Esophagus muscularis mucosa (tissue), 4 donors: ENCODE measurements at places on chromosomes 1 and 21. TPM values are rescaled to one million over a fixed set of nuclear protein-coding genes. Genes with fewer than 3 reads are reported as not detected.

DNA sequence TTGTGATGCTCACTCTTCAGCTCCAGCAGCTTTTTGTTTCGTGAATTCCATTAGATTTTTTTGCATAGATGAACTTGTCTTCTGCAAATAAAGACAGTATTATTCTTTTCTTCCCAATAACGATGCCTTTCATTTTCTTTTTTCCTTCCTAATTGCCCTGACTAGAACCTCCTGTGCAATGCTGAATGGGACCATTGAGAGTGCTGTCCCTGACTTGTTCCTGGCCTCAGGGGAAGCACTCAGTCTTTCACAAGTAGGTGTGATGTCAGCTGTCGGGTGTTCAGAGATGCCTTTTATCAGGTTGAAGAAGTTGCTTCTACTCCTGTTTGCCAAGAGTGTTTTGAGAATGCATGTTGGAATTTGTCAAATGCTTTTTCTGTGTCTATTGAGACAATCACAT, 64.3 kb upstream of the ADARB1 start:
- no peak for DNase-seq

DNA sequence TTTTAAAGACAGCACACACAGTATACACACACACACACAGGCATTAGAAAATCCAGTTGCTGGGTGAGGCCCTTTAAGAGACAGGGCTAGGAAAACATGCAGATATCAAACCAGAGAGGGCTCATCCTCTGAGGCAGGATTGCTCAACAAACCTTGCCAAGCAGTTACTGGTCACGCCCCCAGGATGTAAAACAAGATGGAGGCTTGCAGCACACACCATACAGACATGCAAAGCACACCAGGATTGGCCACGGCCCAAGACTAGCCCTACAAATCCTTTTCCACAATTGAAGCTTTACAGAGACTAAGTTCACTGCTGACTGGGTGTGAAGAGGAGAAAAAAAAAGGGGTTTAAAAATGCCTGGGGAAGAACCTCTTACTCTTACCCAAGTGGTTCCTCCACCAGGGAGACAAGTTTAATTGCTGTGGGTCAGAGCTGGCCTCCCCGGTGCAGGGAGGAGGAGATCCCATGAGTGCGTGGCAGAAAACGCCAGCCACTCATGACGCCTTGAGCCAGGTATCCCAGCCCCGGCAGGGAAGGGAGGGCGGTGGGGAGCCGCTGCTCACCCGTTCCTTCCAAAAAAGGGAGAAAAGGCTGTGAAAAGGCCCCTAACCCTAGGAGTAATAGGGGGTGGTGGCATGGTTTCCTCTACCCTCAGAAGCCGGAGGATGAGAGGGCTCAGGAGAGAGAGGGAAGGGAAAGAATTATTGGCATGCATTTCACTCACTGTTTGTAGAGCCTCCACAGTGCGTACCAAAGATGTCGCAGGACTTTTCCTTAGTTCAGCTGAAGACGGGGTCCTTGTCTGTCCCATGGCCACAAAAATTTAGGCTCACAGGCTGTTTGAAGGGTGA, 594.6 kb upstream of the ZP4 start:
- DNase-seq = no peak

GRCh38 chr1:28540651-28541050, 12.2 kb upstream of the TRNAU1AP start:
- DNase-seq = no peak

DNA sequence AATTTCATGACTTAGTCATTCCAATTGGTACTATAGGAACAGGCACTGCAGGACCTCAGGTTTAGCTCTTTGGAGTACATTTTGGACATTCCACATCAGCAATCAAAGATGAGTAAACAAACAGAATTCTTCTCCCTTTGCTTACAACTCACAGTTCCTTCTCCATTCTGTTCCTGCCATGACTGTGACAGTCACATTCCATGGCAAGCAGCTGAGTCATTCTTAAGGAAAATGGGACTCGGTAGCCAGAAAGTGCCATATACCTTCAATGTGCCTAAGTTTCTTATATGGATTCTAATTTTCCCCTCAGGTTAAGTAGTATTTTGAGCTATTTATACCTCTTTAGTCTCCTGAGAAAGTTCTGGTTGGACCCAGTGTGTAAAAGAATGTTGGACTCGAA, 25.6 kb downstream of the CRCT1 start:
- no peak for DNase-seq

- DNase-seq = no peak
Measured at GRCh38 chr1:171188388-171189266, 3.5 kb downstream of the FMO2 start.

DNA sequence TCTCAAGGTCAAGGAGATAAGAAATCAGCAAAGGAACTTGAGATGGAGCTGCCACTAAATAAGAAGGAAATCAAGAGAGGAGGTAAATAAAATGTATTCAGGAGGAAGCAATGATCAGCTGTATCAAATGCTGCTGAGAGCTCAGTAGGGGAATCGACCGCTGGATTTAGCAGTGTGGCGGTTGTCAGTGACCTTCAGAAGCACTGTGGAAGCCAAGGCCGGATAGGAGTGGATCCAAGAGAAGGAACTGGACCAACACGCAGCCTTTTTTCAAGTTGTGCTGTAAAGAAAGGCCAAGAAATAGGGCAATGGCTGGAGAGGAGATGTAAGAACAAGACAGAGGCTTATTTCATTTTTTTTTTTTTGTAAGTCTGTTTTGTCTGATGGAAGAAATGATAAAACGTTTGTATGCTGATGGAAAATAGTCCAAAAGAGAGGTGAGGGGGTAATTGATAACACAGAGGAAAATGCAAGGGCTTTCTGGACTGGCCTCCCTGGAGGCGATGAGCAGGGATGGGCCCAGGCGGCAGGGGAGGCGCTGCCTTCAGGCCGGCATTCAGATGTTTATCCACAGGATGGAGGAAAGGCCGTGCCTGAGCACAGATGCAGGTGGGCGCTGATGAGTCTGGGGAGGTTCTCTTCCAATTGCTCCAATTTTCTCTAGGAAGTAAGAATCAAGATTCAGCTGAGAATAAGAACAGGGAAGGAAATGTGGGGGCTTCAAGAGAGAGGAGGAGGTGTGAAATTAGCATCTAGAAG, 17.5 kb upstream of the FAM43B start:
- DNase-seq = no peak

DNA sequence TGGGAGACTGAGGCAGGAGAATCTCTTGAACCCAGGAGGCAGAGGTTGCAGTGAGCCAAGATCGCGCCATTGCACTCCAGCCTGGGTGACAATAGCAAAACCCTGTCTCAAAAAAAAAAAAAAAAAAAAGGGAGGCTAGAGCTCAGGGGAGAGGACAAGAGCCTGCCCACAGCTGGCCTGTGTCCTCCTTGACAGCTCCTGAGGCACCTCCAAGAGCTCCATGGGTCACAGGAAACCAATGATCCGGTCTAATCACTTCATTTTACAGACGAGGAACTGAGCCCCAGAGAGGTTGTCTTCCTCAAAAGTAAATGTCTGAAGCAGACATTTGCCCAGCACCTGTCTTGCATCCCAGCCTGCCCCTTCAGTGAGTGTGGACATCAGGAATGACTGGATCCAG, 49.4 kb downstream of the NID1 start:
- DNase-seq = no peak

GRCh38 chr1:211326528-211327345, at the start of gene TRAF5:
Gene TRAF5 (plus strand): TSS chr1:211326833. CDS start chr1:211353240, 26,407 bp downstream.
- DNase-seq = no peak

GRCh38 chr1:3410142-3410925, 44.1 kb upstream of the ARHGEF16 start:
- no peak for DNase-seq

DNA sequence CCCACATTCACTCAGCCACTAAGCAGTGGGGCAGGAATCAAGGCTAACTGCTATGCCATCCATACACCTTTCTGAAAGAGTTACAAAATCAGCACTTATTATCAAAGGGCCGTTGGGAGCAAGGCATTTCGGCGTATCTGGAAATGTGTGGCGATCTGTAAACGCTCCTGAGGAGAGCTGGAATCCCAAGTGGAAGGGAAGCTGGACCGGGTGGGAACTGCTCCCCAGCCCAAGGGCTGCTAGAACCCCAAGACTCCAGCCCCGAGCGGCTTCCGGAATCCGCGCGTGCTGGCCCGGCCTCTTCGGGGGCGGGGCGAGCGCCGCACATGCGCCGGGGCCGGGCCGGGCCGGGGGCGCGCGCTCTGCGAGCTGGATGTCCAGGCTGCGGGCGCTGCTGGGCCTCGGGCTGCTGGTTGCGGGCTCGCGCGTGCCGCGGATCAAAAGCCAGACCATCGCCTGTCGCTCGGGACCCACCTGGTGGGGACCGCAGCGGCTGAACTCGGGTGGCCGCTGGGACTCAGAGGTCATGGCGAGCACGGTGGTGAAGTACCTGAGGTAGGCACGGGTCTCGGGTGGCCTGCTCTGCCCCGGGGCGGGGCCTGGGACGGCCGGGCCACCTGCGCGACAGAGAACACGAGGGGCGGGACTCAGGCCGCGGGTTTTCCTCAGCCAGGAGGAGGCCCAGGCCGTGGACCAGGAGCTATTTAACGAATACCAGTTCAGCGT, at the start of gene NAXE:
NAXE (plus strand) TSS at position 345 of the 726 bp plus-strand sequence; CDS start at position 374, 29 bp downstream.
- DNase-seq = peak; percentile 93

GRCh38 chr1:109959974-109960744, 24.4 kb upstream of the AHCYL1 start:
- no peak for DNase-seq

DNA sequence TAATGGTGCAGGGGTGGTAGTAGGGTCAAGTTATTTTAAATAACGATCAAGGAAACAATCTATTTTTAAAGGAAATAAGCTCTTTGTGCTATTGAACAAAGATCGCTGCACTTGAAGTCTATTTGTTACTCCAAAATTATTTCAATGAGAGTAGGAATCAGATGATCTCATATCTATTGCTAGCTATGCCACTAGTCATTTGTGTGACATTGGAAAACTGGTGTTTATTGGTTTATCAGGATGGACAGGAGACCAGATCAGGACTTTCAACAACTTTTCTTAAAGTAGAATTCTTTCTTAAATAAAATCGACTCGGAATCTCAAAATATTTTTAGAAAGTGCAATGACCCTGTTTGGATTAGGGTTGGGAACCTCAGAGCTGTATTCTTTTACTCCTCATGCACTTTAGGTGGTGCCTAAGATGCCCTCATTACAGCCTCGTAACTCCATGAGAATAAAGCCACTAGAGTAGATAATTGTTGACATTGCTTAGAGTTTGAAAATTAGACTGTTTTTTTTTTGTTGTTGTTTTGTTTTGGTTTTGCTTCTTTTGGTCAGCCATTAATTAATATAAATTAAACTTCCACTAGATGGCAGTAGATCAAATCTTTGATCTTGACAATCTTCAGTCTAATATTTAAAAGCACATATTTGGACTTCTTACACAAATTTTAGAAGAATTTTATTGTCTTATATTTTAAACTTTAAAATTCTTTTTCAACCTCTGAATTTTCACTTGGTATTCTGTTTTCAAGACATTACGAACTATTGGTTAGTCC, 352.4 kb downstream of the USP25 start:
- no peak for DNase-seq

GRCh38 chr1:26574018-26574417, 44.5 kb downstream of the RPS6KA1 start:
- no peak for DNase-seq

- no peak for DNase-seq
Measured at GRCh38 chr1:57307392-57308170, 116.3 kb downstream of the DAB1 start.

GRCh38 chr1:179825206-179825605, 52.4 kb downstream of the TOR1AIP2 start:
- DNase-seq = no peak

DNA sequence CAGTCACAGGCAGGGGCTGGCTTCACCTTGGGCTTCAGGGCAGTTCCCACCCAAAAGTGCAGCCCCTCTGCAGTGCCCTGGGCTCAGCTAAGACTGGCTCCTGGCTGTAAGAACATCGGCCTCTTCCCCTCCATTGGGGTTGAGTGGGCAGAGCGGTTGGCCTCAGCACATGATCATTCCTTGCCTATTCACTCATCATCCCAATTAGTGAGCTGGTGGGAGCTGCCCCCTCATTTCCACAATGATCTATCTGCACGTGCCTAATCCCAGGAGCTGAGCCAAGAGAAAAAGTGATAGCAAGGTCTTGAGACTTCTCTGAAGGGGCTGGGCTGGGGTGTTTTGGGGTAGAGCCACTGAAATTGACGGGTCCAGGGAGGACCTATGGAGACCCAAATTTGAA, 133.6 kb downstream of the SYF2 start:
- no peak for DNase-seq

DNA sequence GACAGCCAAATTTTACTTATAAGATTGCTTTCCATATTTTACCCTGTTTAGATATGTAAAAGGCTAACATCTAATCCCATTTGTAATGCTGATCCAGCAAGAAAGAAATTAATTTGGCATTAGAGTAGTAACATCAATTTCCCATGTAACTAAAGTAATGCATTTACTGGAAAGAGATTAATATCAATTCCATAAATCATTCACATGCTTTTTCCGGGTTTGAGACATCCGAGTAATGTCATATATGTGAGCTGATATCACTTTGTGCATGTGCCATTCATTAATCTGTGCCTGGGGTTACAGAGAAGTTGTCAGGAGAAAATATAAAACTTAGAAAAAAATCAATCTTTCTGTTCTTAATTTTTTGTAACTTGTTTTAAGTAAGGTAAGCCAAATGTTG, 206.1 kb downstream of the AGBL4 start:
- DNase-seq = no peak

DNA sequence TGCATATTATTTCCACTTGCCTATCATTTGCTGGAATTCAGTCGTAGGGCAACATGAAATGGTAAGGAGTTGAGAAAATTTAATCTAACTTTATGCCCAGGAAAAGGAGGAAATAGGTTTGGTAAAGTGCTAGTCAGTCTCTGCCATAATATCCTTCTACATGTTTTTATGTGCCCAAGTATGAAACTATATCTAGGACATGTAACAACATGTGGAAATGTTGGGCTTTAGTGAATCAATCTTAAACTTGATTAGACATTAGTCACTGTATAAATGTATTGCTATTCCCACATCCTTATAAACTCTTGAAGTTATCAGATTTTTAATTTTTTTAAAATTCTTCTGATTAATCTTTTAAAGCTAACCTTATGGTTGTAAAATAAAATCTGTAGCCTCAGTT, 204.7 kb upstream of the ZRANB2 start:
- DNase-seq = no peak

GRCh38 chr1:37795340-37796125, 1.9 kb downstream of the MANEAL start:
- no peak for DNase-seq

GRCh38 chr1:113963281-113963906, 15.9 kb upstream of the OLFML3 start:
- DNase-seq = no peak

- DNase-seq = no peak
Measured at GRCh38 chr1:240797050-240797449, 185.1 kb upstream of the GREM2 start.

The KRTAP19-4 gene
- not detected for total RNA-seq

The MAEL gene
- total RNA-seq = 1.2 TPM

The PLA2G2D gene
- not detected for total RNA-seq

The RUNX3 gene
- total RNA-seq = 1.2 TPM

The ARHGEF19 gene
- 4.6 TPM for total RNA-seq

The AIM2 gene
- total RNA-seq = not detected

The DHRS3 gene
- 130 TPM for total RNA-seq

The RORC gene
- total RNA-seq = 0.17 TPM

The CFAP107 gene
- total RNA-seq = not detected

The MNDA gene
- 19.7 TPM for total RNA-seq

The EPHA8 gene
- total RNA-seq = not detected

The CELA2A gene
- not detected for total RNA-seq

The CELA3A gene
- total RNA-seq = not detected

The RFX5 gene
- 40.3 TPM for total RNA-seq

The IPO13 gene
- total RNA-seq = 24.5 TPM

The TRAF3IP3 gene
- 1.5 TPM for total RNA-seq
